ENCODE measurements at places on chromosomes 1 and 21. TPM values are rescaled to one million over a fixed set of nuclear protein-coding genes. Genes with fewer than 3 reads are reported as not detected.

The C1orf167 gene
- 4.2 TPM for total RNA-seq

The LCE3E gene
- total RNA-seq, result not detected

- no peak for DNase-seq
Observed at GRCh38 chr21:15001857-15002606, 62.8 kb downstream of the NRIP1 start.

DNA sequence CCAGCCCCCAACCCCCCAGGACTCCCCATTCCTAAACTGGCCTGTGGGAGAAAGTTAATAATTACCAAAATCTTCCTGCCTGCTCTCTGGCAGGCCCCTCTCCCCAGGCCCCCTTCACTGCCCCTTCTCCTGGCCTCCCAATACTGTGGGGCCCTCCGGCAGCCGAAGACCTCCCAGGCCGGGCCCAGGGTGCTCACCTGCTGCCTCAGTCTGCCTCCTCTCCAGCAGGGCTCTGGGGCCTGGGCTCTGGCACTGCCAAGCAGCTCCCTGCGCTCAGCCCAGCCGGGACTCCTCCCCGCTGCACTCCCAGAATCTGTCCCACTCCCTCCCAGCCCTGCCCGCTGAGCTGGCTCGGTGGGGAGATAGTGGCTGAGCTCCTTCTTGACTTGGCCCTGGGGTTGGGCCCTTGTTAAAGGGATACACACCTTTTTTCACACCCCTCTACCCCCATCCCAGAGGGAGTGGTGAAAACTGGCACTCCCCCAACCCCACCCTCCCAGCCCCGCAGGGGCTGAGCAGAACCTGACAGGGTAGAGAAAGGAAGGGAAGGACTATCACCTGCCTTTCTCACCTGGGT lies at the start of gene S100A16:
S100A16 (minus strand) TSS at position 383 of the 577 bp plus-strand sequence. CDS start 4,986 bp downstream, outside the sequence.
- DNase-seq, result peak; percentile 75

Data from kidney (tissue), 22 donors.